ENCODE measurements at places on chromosomes 11 and 22.

DNA sequence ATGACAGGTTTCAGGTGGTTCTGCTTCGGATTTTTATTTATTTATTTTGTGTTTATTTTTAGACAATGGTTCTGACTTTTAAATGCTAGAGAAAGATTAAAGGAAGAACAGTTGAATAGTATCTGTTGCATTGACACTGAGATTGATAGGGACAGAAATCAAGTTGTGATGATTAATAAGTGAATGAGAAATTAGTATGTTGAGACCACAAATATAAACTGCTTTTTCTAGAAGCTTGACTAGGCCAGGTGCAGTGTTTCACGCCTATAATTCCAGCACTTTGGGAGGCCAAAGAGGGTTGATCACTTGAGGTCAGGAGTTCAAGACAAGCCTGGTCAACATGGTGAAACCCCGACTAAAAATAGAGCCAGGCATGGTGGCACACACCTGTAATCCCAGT is 65.1 kb upstream of the TNRC6B start:
- no peak for DNase-seq

GRCh38 chr11:33879375-33879774 is 12.5 kb downstream of the LMO2 start:
- no peak for DNase-seq

GRCh38 chr11:114040706-114041211 is 18.8 kb upstream of the ZBTB16 start:
- no peak for DNase-seq

GRCh38 chr11:117459979-117460300 is 132.3 kb downstream of the CEP164 start:
- no peak for DNase-seq

DNA sequence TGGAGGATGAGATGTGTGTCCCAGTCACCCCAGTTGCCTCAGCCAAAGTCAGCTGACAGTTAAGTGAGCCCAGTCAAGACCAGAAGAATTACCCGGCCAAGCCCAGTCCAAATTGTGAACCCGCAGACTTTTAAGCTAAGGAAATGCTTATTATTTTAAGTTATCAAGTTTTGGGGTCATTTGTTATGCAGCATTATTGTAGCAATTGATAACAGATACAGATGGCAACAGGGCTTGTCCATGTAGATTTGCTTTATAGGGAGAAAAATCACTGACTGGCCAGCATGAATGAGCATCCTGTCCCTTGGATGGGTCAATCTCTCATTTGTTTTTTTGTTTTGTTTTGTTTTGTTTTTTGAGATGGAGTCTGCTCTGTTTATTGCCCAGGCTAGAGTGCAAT is 22.9 kb downstream of the SDHAF2 start:
- DNase-seq: no peak

Data from activated T-helper 1 cell treated with anti-CD3 and anti-CD28 coated beads, Interleukin-12 subunit alpha, Interleukin-12 subunit beta, Interleukin-2, Interleukin-4 antibody, amounts not matched to agents 30 ng/mL and 10 ng/mL and 1 ng/mL, durations not matched to agents 14 hours and 24 hours and 36 hours (primary cell).